ENCODE measurements at places on chromosomes 7 and 10.

- no peak for DNase-seq
Measured at GRCh38 chr7:117661328-117661727, 181.5 kb downstream of the CFTR start.

DNA sequence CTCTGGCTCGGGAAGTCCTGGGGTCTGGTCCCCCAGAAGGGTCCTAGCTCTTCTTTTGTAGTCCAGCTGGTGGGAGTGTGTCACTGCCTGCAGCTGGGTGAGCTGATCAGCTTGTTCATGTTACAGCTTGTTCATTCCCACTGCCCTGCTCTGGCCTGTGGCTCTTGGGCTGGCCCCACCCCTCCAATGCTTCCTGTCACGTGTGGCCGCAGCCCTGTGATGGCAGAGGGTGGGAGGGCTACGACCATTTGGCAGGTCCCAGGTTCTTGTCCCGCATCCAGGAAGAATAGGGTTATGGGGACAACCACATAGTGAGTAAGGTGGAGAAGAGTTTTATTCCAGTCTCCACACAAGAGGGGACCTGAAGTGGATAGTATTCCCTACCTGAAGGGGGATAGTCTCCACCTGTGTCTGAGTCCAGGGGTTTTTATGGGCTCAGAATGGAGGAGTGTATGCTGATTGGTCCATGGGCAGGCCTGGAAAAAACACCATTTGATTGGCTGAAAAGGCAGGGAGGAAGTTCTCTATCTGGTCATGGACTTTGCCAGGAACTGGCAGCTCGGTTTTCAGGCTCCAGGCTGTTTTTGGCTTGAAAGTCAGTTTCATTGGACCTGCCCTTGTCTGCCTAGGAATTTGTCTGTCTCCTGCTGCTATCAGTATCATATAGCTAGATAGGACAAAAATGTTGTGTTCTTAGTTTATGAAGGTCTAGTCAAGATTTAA lies 13.1 kb downstream of the SDHAF3 start:
- DNase-seq, result no peak

- DNase-seq, result no peak
Measured at GRCh38 chr10:107749235-107749634, 584.7 kb upstream of the SORCS1 start.

- DNase-seq, result no peak
Measured at GRCh38 chr7:75963381-75963995, 30.9 kb downstream of the TMEM120A start.

- no peak for DNase-seq
Measured at GRCh38 chr7:105778956-105779355, 97.4 kb downstream of the ATXN7L1 start.

- DNase-seq, result no peak
Measured at GRCh38 chr7:133682364-133683181, 429.7 kb downstream of the EXOC4 start.

DNA sequence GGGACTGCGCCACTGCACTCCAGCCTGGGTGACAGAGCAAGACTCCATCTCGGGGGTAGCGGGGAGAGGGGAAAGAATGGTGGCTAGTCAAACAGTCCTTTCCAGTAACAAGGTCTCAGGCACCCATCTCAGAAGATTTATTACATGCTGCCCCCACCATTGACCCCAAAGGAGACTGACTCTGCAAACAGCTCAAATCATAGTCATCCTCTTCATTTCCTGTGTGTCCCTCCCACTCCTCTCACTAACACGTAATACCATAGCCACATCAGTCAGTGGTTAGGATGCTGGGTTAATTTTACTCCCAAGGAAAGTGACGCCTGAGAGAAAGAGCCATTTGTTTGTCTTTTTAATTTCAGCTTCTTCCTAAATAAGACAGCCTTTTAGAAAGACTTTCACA lies 56.6 kb upstream of the BET1 start:
- peak; percentile 44 for DNase-seq

DNA sequence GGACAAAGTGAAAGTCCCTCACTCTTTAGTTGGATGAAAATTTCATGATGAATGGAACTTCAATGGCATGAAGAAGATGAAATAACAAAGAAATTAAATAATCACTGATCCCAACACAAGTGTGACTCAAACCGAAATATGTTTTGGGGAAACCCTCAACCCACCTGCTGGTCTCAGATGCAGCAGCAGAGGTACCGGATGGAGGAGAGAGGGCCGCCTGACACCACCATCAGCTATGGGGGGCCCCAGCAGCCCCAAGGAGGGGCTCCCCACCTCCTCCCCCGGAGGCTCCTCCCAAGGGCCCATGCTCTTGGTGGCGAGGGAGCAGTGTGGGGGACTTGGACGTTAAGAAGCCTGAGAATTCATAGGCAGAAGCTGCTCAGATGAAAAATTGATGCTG lies 137.2 kb upstream of the ADARB2 start:
- DNase-seq, result no peak

Measured in stromal cell of bone marrow (primary cell).